Glutamatergic neuron (in vitro differentiated cells): ENCODE measurements at places on chromosomes 1 and 21.
A peak's percentile ranks its signal among the peaks of the same experiment; 100 is the strongest.

DNA sequence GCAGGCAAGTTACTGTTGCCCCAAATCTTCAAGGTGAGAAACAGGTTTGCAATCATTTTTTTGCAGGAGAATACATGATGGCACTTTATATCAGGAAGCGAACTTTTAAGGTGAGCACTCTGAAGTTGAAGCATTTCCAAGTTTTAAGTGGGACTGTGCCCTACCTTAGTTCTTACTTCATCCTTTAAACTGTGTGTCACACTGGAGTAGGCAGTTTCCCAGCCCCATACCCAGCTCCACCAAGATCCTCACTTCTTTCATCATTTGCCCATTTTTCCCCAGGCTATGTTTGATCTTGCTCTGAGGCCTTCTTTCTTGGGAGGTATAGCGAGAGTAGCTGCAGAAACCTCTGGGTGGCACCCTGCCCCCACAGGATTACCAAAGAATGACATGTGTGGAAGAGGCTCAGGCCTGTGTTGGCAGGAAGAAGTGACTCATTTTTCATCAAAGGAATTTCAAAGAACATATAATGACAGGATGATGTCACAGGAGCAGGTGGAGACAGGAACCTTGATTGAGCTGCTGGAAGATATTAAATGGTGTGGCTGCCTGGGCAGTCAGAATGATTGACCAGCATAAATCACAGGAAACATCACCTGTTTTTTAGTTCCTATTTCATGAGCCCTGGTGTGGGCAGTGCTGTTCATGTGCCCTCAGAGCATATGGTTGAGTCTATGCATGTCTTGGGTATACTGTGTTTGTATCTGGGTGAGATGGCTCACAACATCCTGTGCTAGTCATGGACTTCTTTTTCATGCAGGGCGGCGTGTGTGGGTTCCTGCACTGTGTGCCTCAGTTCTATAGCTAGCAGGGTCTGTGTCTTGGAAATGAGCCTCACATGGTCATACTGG lies 20.8 kb upstream of the MACF1 start:
- no peak for DNase-seq

DNA sequence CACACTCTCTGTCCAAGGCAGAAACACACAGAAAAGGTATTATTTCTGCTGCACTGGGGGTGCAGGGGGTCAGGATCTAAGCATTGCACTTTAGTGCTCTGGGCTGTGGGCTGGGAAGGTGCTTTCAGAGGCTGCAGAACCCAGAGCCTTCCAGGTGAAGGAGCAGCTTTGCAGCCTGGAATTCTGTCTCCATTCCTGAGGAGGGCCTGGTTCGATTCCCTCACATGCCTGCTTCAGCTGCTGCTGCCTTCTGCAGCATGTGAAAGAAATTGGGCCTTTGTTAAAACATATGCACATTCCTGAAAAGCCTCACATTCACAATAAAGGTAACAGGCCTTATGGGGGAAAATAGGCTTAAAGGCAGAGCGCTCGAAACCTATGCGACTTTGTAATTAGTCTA lies 35.9 kb downstream of the VTCN1 start:
- no peak for DNase-seq

DNA sequence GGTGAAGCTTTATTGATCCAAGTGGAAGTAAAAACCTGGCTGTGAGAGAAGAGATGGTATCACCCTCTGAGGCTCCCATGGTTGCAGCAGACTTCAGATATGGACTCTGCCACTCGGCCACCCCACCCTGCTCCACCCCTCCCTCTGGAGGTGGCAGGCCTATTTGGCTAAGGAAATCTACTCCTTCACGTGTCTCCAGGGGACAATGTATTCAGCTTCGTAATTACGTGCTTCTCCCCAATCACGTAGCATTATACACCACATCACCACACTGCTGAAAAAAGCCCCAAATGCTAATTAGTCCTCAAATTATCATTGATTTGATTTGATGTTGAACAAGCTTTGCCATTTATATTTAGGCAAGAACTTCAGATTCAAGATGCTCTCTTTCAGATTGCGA lies 220.7 kb downstream of the OMA1 start:
- peak; percentile 16 for DNase-seq

GRCh38 chr1:68229650-68230483 lies 2.5 kb downstream of the WLS start:
- DNase-seq: no peak

DNA sequence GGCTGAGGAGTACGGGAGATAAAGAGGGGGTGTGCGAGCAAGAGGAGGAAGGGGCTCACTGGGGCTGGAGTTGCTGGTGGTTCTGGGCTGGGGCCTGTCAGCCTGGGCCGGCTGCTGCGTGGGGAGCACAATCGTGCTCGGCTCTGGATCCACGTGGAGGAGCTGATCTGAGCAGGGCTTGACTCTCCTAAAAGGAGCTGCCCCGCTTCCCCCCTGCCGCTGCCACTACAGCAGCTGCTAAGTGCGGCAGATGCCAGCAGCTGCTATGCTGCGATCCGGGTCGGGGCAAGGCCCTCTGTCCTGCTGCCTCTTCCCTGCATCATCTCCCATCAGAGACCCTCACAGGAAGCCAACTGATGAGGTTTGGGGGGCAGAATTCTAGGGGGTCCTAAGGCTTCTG lies 165.9 kb downstream of the PCBP3 start:
- DNase-seq: no peak

DNA sequence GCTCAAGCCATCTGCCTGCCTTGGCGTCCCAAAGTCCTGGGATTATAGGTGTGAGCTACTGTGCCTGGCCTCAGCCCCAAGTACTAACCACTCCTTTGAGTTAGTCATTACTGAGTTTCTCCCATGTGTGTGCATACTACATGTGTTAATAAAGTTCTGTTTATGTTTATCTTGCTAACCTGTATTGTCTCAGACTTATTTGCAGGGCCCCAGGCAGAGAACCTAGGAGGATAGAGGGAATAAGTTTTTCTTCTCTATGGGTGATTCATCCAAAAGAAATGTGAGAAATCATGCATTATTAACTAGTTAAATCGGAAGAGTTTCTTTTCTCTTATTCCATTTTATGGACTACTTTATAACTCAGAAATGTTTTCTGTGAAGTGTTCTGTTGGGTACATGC lies 203.9 kb upstream of the CACYBP start:
- no peak for DNase-seq

DNA sequence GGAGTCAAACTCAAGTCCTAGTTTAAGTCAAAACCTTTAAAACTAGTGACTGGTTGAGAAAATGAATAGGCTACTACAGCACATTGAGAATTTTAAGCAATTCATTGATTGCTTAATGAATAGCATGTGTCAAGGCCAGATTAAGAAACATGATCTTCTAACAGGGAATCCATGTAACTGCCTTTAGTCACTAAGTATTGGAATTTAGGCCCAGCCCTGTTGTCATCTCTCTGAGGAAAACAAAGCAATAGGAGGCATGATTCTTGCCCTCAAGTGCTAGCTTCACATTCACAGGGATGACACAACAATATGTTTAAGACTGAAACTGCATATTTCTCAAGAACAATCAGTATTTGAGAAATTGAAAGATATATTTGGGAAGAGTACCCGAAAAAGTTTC lies 70.0 kb upstream of the PTGS2 start:
- DNase-seq: no peak

DNA sequence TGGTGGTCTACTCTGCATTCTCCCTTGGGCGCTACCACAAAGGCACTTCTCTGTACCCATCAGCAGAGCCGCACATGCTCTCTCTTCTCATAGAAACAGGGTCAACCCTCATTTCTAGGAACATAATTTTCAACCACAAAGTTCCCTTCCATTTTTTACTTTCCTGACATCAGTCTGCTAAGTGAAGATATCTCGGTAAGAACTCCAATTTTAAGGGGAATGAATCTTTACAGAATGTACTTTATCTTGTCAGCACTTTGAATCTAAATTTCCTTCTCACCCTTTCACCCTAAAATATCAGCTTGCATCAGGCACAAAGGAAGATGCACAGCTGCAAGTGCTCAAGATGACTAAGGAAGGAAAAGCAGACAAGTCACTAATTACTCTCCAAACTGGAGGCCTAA lies 545.9 kb downstream of the SMYD3 start:
- no peak for DNase-seq

- no peak for DNase-seq
Measured at GRCh38 chr1:8825985-8826481, 8.6 kb upstream of the RERE start.

DNA sequence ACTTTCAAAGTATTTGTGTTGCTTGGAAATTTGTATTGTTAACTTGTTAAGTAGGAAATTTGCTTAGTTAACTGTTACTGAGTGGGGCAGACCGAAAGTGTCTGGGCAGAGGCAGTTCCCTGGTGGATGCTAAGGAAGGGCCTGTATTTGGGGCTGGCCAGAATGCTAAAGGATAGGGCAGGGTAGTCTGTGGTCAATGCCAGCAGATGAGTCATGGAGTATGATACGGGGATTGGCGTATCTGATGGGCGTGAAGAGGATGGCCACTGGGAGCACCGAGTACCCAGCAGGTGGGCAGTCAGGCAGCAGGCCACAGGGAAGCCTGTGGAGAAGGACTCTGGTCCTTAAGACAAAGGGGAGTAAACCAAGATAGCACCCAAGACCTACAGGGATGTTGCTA lies 46.6 kb upstream of the SCAF4 start:
- no peak for DNase-seq

- DNase-seq: no peak
Measured at GRCh38 chr1:229478852-229479251, 29.3 kb downstream of the NUP133 start.

DNA sequence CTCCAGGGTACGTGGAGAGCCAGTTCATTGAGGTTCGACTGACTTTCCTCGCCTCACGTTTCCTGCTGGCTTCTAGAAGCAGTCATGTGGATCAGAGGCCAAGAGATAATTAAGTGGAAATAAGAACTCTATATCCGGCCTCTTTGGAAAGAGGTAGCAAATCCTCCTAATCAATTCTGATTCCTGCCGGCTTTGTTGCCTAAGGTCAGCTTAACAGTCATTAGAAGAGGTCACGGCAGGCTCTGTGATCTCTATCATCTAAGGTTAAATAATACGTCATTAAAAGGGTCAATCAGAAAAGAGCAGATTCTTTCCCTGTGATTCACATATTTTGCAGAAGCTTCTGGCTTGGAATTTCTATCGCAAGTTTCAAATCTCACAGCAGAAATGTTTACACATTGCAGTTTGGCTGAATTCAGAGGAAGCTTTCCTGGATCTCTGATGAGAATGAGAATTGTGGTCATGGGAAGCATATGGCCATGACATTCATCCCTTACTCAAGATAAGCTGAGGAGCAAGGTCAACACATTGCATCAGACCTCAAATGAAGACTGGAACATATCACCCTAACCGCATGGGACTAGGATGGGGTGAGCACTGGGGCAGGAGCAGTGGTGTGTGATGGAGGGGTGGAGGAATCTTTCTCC lies 189.4 kb downstream of the PBX1 start:
- DNase-seq: no peak

GRCh38 chr1:17617787-17618557 lies 78.5 kb downstream of the ARHGEF10L start:
- no peak for DNase-seq
